DMS79 treated with DMSO at 0.1 percent for 48 hours (cell line): ENCODE measurements at places on chromosomes 3 and 15.
A peak's percentile ranks its signal among the peaks of the same experiment; 100 is the strongest.

GRCh38 chr15:77646104-77646694 is 13.5 kb upstream of the LINGO1 start:
- DNase-seq = no peak

DNA sequence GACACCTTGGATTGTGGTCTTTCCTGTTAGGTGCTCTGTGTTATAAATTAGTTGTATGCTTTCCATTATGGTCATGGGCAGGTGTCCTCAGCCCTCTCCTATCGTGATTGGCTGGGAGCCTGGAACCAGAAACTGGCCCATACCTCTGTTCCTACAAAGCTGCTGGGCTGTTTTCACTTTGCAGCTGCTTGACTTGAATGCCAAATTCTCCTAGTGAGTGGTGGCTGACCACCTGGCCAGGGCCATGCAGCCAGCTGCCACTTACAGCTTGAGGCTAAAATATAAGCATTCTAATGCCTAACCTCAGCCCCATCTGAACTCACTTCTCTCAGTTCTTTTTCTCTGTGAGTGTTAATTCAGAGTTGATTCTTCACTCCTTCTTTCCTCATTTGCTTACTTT is 239.3 kb upstream of the GBE1 start:
- no peak for DNase-seq

DNA sequence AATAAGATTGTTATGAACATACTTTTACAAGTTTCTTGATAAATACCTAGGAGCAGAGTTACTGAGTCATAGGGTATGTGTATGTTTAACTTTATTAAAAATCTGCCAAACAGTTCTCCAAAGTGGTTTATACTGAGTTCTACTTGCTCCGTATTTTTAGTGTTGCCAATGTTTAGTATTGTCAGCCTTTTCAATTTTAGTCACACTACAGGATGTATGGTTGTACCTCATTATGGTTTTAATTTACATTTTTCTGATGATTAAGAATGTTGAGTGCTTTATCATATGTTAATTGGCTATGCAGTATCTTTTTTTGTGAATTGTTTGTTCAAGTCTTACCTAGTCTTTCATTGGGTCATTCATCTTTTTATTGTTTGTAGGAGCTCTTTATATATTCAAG is 4.3 kb downstream of the TMOD3 start:
- DNase-seq = no peak

- DNase-seq = peak; percentile 19
These were observed 6.2 kb upstream of the MAP1A start for GRCh38 chr15:43511012-43511885.

DNA sequence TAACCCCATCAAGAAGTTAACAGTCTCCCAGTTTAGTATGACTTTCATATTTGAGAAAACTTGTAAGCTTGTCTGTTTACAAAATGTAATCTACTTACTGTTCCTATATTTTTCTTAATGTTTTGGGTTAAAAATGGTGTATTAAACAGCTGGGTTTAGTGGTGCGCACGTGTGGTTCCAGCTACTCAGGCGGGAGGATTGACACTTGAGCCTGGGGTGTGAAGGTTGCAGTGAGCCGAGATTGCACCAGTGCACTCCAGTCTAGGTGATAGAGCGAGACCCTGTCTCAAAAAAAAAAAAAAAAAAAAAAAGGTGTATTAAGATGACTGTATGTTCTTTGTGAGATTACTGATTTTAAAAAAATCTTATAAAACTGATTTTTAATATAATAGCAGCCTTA is 69.3 kb downstream of the BBX start:
- no peak for DNase-seq
